ENCODE measurements at places on chromosomes 2 and 18.

- DNase-seq: no peak
These were observed 51.7 kb downstream of the PSMG2 start for GRCh38 chr18:12754511-12754910.

- DNase-seq: no peak
These were observed 25.3 kb downstream of the SMAD7 start for GRCh38 chr18:48925491-48925780.

DNA sequence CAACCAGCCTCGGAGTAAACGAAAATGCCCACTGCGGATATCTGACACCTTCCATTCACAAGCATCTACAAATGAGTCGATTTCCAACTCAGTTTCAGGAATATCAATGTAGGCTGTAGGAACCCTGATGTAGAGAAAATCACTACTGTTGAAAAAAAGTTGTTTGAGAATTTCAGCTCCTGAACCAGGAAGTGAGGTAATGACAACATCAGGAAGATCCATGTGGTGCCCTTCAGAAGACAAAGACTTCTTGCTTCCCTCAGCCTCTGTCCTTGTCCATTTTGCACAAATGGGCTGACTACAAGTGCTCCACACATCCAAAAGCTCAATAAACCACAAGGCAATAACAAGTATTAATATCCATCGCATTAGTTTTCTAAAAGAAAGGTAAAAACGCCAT lies 4.7 kb downstream of the DSEL start:
- no peak for DNase-seq

DNA sequence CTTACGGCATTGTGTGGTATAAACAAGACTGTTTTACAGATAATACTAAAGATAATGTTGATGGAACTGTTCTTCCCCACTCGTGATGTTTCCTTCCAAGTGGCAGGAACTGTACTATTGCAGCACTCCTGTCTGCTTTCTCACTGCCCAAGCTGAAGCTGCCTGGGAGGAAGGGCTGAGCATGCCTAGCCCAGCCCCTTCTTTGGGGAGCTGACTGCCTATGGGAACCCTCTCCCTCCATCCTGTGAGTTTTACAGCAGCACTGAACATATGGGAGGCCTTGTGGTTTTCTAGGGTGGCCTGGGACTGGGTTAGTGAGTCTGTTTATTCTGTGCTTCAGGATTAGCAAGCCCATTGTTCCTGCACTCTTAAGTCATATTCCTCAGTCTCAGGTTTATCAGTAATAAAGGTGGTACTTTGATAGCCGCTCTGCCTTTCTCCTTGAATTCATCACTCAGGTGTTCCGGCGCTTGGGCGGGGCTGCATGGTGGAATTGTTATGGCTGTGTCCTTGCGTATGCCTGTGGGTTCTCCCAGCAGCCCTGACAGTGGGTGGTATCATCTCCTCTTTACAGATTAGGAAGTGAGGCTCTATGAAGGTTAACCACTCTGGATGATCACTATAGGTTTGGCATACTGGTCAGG lies 379.7 kb downstream of the PTPRM start:
- DNase-seq: no peak

DNA sequence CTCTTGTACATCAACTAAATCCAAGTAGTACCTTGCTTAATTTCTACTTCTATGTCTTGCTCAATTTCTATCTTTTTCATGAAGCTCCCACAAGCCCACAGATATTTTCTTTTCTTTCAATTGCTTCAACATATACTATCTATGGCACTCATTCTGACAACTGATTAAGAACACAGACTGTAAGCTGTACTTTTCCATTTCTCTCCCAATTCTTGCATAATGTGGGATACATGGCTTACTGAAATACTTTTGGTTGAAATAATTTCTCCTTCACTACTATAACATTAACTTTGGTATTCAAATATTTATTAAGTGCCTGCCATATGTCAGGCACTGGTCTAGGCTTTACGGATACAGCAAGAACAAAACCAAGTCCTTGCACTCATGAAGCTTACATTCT lies 84.8 kb downstream of the GORASP2 start:
- DNase-seq: no peak

DNA sequence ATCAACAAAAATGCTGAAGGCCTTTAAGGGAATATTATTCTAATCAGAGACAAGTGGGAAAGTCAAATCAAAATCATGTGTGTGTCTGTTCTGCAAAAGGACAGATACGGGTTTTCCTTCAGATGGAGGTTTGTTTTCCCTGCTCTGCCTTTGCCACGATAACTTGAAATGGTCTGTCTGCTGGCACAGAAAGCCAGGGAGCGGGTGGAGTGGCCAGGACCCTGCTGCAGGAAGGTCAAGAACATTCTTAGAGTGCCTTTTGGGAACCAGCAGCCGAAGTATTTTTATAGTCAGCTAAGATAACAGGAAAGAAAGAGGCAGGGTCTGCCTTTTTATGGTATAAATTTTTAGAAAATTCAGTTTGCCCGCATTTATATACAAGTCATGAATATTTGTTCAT lies 234.2 kb downstream of the LTBP1 start:
- no peak for DNase-seq

DNA sequence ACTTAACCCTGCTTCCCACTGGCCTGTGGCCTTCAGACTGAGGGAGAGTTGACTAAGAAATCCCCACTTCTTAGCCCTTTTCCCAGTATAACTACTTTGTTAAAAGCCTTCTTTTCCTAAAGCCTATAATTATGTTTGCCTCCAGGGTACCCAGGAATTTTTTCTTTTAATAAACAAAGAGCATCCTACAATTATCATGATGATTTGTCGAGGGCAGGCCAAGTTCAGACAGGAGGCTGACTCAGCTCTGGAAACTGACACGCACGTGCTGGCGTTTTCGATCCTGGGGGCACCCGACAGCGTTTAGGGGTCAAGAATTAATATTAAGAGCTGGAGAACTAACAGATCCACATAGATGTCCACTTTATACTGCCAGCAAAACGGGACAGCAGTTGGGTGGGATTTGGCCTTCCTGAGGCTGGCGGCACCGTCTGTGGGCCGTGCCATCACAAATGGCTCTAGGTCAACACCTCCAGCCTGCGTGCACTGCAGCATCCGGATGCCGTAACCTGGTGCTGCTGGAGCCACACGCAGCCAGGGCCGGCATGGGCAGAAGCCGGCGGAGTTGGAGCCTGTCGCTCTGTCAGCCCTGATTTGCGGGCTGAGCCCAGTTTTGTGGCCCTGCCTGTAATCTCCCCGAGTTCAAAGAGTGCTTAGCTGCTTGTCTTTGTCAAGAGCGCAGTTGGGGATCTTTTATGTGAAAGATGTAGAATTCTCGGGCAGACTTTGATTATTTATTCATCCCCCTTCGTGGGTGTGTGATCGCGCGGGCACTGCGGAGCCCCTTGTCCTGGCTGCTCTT lies 191.0 kb downstream of the GLI2 start:
- no peak for DNase-seq

- no peak for DNase-seq
These were observed 31.6 kb upstream of the NABP1 start for GRCh38 chr2:191646163-191646902.

DNA sequence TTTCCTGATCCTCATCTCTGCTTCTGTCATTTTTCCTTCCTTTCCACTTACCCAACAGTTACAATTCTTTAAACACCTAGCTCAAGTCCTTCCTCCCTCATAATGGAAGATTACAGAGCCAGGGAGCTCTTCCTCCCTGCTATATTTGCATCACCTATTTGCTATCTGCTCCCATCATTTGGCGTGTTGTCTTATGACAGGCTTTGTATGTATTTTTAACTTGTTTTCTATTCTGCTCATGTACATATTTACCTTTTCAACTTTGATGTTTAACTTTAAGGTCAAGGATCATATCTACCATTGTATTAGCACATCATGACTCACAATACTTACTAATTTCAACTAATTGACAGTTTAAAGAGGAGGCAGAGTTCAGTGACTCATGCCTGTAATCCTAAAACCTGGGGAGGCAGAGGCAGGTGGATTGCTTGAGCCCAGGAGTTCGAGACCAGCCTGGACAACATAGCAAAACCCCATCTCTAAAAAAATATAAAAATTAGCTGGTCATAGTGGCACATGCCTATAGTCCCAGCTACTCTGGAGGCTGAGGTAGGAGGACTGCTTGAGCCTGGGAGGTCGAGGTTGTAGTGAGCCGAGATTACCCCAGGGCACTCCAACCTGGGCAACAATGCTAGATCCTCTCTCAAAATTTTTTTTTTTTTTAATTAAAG lies 308.0 kb upstream of the STON1 start:
- DNase-seq: no peak

- no peak for DNase-seq
These were observed 42.9 kb downstream of the WDR75 start for GRCh38 chr2:189483980-189484740.

DNA sequence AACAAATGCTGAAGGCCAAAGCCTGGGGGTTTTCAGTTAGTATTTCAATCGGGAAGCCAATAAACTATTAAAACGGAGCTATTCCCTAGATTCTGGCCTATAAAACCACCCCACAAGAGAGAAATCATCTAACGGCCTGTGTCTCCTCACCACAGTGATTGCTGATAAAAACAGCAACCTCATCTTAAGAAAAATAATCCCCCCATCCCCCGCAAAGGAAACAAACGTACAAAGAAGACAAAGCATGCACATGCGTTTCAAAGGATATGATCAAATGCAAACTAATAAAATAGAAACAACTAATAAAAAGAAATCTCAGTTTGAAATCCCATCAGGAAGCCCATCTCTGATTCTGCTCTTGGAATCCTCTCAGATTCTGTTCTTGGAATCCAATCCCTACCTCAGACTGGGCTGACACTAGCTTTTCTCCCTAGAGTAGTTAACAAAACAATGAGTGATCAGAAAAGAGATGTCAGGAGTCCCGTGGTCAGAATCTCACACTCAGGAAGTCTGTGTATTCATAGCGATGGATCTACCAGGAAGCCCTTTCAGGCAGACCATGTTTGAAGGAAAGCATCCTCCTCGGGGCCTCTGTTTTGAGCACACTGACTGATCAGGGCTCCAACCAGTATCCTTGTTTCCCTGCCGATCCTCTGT lies 150.7 kb downstream of the THADA start:
- DNase-seq: no peak

GRCh38 chr2:233440314-233440713 lies 86.0 kb downstream of the DGKD start:
- DNase-seq: no peak

DNA sequence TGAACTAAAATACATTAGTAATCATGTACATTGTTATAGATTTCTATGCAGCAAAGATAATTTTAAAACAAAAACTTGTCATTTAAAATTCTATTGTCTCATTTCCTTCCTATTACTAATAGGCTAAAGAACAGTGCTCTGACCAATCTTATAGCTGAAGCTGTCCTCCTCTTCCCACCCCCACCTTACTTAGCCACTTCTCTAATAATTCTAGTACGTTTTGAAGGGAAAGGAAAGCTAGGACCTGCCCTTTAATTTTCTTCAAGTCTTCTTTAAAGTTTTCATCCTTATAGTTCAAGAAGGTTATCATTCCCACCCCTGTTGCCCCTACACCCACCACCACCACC lies 121.6 kb downstream of the RBMS1 start:
- no peak for DNase-seq

- no peak for DNase-seq
These were observed 12.6 kb downstream of the C18orf63 start for GRCh38 chr18:74328206-74328605.

- DNase-seq: no peak
These were observed 19.6 kb upstream of the SERPINB11 start for GRCh38 chr18:63683152-63683551.

DNA sequence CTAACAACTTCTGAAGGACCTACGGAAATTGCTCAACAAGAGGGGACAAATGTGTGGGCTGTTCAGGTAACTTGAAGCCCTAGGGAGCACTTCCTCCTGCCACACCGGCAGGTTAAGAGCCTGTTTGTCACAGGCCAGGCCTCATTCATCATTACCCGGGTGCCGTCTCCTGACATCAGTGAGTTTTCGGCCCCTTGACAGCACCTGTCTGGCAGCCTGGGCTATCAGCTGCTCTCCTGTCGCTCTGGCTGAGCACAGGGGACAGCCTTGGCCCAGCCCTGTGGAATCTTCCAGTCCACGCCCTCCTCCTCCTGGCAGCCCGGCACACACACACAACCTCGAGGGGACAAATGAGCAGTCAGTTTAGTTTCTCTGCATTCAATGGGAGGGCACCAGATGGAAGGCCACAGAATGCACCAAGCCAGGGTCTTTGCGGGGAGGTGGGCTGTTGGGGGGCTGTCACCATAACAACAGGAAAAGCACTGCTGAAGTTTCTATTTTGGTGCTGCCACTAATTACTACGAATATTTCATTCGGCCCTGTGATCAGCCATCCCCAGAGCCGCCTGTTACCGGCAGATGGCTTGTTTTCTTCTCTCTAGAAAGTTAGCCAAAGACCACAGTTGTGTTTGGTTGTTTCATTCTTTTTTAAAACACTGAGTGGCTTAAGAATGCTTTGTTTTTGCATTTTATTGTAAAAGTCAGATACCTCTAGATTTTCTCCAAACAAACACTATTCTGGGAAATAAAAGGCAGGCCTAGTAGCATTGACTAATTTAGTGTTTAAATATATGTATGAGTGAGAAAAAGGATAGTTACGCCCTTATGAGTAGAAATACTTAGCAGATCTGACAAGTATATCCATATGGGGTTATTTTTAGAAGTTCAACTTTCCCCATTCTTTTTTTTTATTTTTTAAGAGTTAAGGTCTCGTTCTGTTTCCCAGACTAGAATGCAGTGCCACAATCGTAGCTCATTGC lies 189.9 kb upstream of the NDUFV2 start:
- DNase-seq: no peak

DNA sequence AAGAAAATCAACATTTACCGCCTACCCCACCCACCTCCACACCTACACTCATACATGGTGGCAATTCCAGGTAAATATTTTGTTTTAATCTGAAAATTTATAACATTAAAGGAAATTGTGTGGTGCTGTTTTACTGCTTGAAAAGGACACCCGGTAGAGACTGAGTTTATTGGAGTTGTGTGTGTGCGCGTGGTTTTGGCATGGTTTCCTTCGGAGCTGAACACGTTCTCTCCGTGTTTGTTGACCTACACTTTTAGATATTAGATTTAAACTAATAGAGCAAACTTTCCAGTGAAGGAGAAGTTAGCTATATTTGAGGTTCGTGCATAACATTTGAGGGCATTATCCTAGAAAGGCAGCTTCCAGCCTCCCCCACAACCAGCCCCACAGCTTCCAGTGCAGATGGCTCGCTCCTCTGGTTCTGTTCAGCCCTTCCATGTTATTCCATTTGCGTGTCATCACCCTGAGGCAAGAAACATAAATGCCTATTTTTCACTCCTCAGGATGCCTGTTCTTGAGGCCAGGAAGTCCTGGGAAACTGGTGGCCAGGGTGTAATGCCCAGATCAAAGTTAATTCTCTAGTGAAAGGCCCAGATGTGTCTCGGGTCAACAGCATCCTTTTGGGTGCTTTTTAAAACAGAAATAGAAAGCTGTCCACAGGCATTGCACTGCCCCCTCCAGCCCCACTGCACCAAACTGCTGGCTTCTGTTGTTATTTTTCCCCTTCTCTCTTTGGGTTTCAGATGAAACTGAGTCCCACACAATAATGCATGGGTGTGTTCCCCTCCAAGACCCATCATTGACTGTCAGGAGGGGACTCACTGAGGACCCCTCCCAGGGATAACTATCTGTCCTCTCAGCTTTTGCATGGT lies 190.2 kb downstream of the SETBP1 start:
- no peak for DNase-seq
